ENCODE measurements at places on chromosomes 4 and X.

DNA sequence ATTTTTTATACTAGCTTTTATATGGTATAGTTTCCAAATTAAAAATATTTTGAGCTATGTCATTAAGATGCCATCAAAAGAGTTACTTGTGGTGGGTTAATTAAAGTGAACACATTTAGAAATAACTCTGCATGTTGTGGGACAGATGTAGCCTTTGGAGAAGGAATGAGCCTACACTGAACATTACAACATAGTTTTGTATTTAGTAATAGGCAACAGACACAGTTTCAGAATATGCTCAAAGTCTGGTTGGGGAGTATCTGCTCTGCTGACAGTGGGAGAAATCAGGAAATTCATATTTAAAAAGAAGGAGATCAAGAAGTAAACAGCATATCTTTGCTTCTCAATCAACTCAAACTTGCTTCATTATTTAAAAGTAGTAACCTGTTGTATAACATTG, 23.7 kb downstream of the EMCN start:
- DNase-seq = no peak

- no peak for DNase-seq
These were observed 769.8 kb upstream of the NDST4 start for GRCh38 chr4:115883231-115883630.

GRCh38 chrX:828411-828959, 197.9 kb downstream of the SHOX start:
- peak; percentile 24 for DNase-seq

DNA sequence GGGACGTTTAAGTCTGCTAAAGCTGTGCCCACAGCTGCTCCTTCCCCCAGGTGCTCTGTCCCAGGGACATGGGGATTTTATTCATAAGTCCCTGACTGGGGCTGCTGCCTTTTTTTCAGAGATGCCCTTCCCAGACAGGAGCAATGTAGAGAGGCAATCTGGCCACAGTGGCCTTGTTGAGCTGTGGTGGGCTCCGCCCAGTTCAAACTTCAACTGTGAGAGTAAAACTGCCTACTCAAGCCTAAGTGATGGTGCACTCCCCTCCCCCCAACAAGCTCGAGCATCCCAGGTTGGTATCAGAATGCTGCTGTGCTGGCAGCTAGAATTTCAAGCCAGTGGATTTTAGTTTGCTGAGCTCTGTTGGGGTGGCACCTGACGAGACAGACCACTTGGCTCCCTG, 1371.4 kb downstream of the ADGRL3 start:
- no peak for DNase-seq

- DNase-seq = no peak
These were observed 14.9 kb upstream of the PIM2 start for GRCh38 chrX:48933757-48934156.

GRCh38 chr4:136400829-136401228, 1131.5 kb downstream of the PCDH18 start:
- no peak for DNase-seq

DNA sequence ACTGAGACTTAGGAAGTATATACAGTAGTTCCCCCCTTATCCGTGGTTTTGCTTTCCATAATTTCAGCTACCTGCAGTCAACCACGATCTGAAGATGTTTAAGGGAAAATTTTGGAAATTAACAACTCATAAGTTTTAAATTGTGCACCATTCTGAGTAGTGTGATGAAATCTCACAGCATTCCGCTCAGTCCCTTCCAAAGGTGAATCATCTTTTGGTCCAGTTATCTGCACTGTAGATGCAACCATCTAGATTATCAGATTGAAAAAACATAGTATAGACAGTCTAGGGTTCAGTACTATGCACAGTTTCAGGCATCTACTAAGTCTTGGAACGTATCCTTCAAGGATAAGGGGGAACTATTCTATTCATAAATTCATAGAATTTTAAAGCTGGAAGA, 109.0 kb downstream of the ANXA3 start:
- no peak for DNase-seq

DNA sequence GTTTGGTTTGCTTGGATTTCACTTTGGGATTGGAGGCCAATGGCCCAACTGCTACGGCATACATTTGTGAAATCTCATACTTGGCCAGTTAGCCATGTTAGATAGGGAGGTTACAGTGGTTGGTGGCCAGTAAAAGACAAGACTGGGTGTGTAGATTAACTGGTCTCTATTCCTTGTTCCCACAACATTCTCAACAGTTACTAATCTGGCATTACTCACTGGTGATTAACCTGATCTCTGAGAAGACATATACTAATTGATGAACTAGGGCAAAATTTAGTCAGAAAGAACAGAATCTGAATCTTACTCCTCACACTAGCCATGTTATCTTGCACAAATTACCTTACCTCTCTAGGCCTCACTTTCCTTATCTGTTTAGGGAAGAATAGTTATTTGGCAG, 33.4 kb downstream of the GATB start:
- DNase-seq = peak; percentile 17

- DNase-seq = no peak
These were observed 1.4 kb downstream of the CNKSR2 start for GRCh38 chrX:21375708-21376009.

- no peak for DNase-seq
These were observed 44.9 kb downstream of the MMRN1 start for GRCh38 chr4:89939546-89939945.

DNA sequence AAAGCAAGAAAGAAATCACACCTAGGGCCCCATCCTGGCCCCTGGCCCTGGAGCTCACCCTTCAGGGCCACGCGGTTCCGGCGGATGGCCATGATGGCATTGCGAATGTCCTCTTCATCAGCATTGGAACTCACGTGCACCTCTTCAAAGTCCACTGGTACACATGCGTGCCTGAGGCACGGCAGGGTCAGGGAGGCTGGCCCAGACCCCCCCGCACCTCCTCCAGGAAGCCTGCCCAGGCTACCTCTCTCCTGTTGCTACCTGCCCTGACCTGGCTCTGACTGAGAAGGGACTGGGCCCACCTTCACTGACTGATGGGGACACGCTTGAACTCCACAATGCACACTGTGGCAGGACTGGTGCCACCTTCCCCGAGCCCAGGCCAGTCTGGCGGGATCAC, 4.5 kb downstream of the IDH3G start:
- DNase-seq = no peak

DNA sequence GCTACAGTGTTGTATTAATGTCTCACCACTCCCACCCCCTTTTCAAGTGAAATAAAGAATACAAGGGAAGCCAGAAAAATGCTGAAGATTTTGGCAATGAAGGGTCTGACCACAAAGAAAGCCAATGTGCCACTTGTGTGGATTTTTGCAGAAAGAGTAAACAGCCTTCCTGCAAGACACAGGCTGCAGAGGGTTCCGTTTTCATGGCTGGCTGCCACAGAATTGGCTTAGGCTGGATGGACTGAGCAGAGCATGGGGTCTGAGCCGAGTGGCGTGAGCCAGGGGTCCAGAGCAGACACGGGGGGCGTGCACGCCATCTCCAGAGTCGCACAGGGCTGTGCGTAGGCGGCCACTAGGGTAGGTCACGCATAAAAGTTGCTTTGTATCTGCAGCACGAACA, 69.2 kb downstream of the MTNR1A start:
- DNase-seq = peak; percentile 13

- no peak for DNase-seq
These were observed 69.5 kb downstream of the TRIM2 start for GRCh38 chr4:153273751-153274150.

GRCh38 chrX:107674480-107675364, 46.4 kb downstream of the PRPS1 start:
- DNase-seq = peak; percentile 68

DNA sequence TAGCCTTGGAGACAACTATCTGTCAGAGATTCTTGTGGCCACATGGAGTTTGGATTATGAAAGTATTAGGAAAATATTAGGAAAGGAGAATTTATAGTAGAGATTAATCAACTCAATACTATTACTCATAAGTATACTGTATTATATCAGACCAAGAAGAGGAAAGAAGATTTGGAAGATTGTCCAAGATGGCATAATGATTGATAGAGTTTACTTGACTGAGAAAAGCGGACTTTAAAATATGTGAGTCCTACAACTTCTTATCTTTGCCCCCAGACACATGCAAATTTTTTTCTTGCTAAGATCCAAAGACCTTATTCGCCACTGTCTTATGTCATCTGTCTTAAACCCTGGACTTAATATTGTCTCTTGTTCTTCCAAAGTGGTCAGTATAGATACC, 54.8 kb upstream of the SHISA3 start:
- DNase-seq = no peak

DNA sequence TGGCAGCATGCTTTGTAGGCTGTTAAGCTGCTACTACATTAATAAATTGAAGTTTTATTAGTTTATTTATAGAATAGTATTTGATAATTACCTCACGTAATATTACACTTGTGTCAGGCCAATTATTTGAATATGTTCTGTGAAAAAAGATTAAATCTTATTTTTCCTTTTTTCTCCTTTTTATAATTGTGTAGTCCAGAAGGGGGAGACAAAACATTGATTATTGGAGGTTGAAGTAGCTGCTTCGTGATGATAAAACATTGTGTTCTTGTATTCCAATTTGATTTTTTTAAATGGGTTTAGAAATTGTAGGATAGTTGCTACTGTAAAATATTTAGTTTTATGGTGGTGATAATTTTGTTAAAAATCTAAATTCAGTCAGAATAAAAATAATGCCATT, 85.7 kb downstream of the DIAPH2 start:
- DNase-seq = peak; percentile 2
